ENCODE measurements at places on chromosomes 11 and 22.

GRCh38 chr11:85965202-85965601 lies 103.7 kb downstream of the PICALM start:
- DNase-seq = no peak

GRCh38 chr11:134950692-134951304 lies 538.8 kb upstream of the B3GAT1 start:
- DNase-seq = no peak

DNA sequence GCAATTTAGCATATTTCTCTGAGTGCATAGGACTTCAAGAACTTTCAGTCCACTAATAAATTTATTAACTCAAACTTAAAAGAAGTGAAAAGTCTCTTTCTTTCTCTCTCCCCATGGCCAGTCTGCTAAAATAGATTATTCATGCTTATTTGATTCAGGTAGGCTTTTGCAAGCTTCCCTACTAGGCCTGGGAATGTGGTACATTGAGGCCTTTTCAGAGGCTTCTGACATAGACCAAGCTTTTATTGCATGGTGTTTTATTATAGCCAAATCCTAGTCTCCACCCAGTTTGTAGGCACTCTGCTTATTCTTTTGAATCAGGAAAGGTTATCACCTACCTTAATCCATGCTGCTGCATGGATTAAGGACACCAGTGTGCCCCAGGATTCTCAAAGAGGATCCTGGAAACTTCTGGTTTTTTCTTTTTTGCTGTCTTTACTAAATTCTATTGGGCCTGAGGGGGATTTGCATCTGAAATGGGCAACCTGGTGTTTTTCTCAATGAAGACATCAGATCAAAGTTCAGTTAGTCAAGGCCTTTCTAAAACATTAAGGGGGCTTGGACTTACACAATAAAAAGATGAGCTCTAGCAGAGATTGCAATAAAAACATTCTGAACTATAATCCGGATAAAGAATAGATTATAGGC lies 92.2 kb downstream of the ELP4 start:
- no peak for DNase-seq

DNA sequence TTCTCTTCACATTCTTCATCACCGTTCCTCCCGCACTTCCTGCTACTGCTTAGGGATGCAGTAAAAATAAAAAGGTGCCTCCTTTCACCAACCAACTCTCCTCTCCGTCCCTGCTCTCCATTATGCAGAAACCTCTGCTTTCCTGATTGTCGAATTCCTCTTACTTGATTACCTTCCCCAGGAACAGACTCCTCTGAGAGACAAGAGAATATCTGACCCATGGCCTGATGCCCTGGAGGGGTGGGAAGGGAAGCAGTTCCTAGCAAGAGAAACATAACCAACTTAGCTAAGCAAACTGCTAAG lies 80.9 kb downstream of the TRIM29 start:
- no peak for DNase-seq

DNA sequence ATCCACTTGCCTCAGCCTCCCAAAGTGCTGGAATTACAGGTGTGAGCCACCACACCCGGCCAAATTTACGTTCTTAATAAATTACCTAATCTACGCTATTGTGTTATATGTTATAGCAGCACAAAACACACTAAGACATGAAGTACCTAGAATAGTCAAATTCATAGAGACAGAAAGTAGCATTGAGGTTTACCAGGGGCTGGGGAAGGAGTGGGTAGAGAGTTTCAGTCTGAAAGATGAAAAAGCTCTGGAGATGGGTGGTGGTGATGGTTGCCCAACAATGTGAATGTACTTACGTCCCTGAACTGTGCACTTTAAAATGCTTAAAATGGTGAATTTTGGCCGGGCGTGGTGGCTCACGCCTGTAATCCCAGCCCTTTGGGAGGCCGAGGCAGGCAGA lies 65.7 kb upstream of the NUP50 start:
- no peak for DNase-seq

DNA sequence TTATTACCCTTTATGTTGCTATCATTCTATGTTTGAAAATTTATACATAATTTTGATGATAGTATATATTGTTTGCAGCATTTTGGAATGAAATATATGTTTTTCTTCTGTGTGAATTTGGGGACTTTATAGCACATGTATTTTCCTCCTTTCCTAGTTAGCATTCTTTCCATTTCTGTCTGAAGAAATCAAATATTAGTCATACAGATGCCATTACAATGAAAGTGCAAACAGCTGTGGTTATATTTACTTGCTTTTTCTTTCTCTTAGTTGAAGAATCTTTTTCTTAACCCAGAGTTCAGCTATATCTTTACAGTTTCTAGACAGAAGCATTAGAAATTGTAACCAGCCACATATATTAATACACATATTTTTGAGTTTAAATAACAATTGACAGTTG lies 753.1 kb upstream of the ARHGAP42 start:
- no peak for DNase-seq

- peak; percentile 42 for DNase-seq
These were observed 83.2 kb downstream of the TEAD1 start for GRCh38 chr11:12757416-12757815.

GRCh38 chr22:29259253-29259899 lies 8.4 kb downstream of the RHBDD3 start:
- DNase-seq = no peak

- DNase-seq = no peak
These were observed 112.1 kb downstream of the TRIM29 start for GRCh38 chr11:120025606-120026335.

DNA sequence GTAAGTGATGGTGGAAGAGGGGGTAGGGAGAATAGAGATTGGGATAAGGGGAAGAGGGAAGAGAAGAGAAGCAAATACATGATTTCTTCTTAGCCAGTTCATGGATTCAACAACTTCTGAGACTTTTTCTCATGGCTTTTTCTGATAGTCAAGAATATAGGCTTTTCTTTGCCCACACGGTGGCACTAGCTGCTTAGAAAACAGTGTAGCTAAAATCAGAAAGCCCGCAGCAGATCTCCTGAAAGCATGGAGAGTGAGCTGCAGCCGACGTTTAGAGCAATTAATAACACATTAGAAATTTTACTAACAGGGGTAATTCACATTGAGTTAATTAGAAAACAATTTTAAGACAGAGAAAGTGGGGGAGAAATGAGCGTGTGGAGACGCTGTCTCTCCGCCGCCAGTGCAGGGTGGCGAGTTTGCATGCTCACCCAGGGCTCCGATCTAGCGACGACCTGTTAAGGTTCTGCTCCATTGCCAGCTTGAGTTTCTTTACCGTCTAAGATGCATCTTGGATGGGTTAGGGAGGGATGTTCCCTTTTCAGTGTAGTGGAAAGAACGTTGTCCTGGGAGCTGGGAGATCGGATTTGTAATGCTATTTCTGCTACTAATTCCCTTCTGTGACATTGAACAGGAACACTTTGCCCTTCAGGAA lies 3.3 kb upstream of the RAG1 start:
- DNase-seq = peak; percentile 77

- no peak for DNase-seq
These were observed 55.1 kb downstream of the BTG4 start for GRCh38 chr11:111456859-111457730.

DNA sequence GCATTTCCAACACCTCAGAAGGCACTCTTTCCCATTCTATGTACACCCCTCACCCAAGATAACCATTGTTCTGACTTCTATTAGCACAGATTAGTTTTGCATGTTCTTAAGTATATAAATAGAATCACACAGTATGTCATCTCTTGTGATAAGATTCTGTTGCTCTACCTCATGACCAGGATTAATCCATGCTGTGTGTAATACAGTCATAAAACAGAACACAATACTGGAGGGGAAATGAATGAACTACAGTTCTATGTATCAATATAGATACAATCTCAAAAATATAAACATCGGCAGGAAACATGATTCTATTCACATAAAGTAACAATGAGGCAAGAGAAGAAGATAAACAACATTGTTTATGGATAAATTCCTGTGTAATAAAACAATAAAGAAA lies 151.5 kb downstream of the ATG16L2 start:
- DNase-seq = peak; percentile 71

DNA sequence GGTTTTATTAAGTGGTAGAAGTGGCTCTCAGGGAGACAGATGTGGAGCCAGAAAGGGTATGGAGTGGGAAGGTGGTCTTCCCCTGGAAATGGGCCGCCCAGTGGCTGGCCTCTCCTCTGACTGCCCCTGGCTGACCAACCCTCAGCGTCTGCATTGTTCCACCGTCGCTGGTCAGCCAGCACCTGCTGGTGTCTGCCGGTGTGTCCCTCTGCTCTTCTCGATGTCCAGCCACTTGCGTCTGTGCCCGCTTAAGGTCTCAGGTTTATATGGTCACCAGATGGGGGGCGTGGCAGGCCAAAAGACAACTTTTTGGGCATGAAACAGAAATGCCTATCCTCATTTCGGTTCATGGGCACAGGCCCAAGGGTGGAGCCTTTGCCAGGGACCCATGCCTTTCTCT lies 1221.5 kb downstream of the JRKL start:
- no peak for DNase-seq

- peak; percentile 91 for DNase-seq
These were observed 116.8 kb upstream of the NNMT start for GRCh38 chr11:114179234-114179941.

DNA sequence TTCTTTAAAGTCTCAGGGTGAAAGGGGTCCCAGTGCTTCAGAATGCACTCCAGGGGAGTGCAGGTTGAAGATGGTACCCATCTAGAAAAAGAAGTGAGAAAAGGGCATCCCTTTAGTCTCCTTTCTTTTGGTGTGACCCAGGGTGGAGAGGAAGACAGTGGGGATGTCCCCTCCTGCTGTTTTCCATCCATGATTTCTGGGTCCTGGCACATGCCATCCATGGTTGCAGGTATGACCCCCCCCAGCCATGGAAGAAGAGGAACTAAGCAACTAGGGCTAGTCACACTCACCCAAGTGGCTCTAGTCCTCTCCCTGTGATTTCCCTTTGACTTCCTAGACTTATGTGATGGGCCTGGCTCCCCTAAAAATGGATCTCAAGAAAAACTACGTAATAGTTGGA lies 15.9 kb upstream of the EI24 start:
- DNase-seq = no peak

GRCh38 chr11:57425565-57426438 lies 1.1 kb downstream of the SLC43A3 start:
- DNase-seq = peak; percentile 59

GRCh38 chr11:95501761-95502266 lies 270.8 kb upstream of the SESN3 start:
- DNase-seq = no peak

GRCh38 chr22:50015451-50016307 lies 3.1 kb upstream of the IL17REL start:
- no peak for DNase-seq

- peak; percentile 3 for DNase-seq
These were observed 39.1 kb upstream of the GLYAT start for GRCh38 chr11:58770627-58771457.

DNA sequence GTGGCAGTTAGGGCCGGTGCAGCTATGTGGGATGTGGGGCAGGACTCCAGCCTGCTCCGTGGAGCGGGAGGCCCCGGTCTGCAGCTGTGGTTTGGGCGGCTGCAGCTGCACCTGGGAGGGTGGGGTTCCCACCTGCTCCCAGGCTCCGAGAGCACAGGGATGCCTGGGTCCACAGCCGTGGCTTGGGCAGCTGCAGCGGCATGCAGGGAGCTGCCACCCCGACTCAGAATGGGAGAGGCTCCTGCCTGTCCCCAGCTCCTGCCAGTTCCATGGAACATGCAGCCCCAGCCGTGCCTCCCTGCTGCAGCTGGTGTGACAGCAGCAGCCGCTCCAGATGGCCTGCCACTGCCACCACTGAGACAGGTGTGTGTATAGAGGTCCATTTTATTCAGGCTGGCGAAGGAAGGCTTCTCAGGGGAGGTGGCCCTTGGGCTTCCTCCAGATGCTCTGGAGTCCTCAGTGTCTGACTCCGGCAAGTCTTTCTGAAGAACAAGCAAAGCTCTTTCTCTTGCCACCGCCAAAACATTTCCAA lies 21.8 kb upstream of the UPK3A start:
- DNase-seq = no peak

- no peak for DNase-seq
These were observed 39.7 kb downstream of the NECTIN1 start for GRCh38 chr11:119689302-119689701.

GRCh38 chr11:74775762-74776161 lies 27.1 kb downstream of the RNF169 start:
- no peak for DNase-seq

- peak; percentile 45 for DNase-seq
These were observed 772 bp downstream of the SBF1 start for GRCh38 chr22:50473855-50474671.

DNA sequence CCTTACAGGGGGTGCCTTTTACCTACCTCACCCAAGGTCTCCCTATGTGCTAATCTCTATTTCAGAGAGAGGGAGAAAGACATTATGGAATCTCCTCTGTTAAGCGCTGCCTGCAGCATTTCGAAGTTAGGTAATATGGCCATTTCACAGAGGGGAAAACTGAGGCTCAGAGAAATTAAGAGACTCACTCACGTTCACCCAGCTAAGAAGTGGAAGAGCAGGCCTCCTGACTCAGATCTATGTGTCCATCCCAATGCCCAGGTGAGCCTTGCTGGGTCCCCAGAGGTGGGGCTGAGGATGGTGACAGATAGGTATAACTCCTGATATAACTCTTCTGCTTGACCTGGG lies 147.0 kb downstream of the FBXO7 start:
- no peak for DNase-seq

DNA sequence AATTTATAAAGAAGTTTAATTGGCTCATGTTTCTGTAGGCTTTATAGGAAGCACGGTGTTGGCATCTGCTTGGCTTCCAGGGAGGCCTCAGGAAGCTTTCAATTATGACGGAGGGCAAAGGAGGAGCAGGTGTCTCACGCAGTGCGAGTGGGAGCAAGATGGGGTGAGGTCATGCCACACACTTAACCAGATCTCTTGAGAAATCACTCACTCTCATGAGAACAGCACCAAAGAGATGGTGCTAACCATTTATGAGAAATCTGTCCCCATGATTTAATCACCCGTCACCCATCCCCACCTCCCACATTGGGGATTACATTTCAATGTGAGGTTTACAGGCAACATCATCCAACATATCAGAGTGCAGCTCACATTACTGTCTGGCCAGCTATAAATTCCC lies 103.5 kb downstream of the ARHGAP8 start:
- no peak for DNase-seq

GRCh38 chr22:46511151-46512038 lies 26.0 kb downstream of the CELSR1 start:
- no peak for DNase-seq

- DNase-seq = no peak
These were observed 231.5 kb downstream of the MIAT start for GRCh38 chr22:26888887-26889286.

DNA sequence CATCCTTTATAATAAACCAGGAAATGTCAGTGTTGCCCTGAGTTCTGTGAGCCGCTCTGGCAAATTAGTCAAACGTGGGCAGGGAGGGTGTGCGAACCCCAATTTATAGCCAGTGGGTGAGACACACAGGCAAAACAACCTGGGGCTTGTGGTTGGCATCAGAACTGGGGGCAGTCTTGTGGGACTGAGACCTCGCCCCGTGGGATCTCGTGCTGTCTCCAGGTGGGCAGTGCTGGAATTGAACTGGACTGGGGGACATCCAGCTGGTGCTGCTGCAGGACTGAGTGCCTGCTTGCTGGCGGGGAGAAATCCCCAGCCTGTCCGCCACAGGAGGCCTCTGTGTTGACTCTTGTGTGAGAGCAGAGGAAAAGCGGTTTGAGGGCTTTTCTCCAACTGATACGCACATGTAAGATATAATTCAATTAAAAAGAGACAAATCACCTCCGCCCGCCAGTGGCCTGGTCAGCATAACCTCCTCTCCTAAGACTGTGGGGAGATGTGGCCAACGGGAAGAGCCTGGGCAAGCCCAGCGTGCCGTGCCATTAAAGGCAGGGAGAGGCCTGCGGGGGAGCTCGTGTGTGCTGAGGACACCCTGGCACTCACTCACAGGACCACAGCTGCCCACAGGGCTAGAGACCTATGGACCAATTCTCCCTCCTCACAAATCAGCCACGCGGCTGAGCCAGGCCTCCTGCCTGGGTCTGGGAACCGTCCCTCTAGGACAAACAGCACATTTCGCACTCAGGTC lies 18.4 kb downstream of the SULT4A1 start:
- no peak for DNase-seq

Data from lung microvascular endothelial cell (primary cell).